ENCODE measurements at places on chromosomes 2 and 18.

DNA sequence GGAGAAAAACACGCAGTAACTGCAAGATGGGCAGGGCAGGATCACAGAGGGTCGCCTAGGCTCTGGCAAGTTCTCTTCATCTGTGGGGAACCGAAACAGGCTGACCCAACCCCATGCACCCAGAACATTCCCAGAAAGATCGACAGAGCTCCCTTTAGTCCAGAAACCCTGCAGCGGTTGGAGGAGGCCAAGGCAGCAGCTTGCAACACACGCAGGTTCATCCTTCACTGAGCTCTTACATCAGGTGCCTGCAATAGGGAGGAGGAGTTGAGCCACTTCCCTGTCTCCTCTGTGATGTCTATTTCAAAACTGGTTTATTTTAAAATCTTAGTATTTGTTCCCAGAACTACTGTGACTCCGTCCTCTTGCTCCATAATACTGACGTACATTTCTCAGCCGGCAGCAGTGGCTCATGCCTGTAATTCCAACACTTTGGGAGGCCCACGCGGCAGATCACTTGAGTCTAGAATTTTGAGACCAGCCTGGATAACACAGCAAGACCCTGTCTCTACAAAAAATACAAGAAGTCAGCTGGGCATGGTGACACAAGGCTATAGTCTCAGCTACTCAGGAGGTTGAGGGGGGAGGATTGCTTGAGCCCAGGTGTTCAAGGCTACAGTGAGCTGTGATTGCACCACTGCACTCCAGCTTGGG, 11.5 kb upstream of the SLC11A1 start:
- no peak for DNase-seq

- no peak for DNase-seq
Measured at GRCh38 chr2:151410485-151410834, 758 bp downstream of the RIF1 start.

GRCh38 chr18:32867936-32868335, 95.1 kb upstream of the KLHL14 start:
- DNase-seq, result no peak

- peak; percentile 43 for DNase-seq
Measured at GRCh38 chr2:163736433-163737189, 803 bp upstream of the FIGN start.

- no peak for DNase-seq
Measured at GRCh38 chr2:85812094-85812735, 58.4 kb downstream of the ATOH8 start.

DNA sequence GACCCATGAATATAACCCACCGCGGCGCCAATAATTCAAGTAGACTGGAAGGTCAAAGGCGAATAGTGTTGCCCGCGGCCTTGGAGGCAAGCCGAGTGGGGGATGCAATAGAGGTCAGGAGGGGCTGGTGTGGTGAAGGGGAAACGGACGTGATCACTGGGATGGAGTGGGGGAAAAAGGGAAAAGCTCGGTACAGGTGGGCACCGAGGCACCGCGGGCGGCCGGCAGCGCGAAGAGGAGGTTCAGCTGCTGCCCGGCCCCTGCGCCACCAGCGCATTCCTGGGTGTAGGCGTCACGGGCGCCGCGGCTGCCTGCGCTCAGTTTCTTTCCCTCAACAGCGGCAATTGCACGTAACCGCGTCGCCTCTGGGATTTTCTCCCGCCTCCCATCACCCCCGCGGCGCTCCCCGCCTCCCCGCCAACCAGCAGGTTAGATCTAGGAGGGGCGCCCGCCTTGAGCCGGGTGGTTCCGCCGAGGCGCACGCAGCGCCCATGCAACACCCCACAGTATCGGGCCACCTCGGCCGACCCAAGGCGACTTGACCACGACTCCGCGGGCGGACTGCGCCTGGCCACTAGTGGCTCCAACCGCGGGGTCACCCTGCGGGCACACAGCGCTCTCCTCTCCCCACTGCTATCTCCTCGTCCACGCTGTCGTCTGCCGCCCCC, 1.5 kb downstream of the RND3 start:
- peak; percentile 75 for DNase-seq

DNA sequence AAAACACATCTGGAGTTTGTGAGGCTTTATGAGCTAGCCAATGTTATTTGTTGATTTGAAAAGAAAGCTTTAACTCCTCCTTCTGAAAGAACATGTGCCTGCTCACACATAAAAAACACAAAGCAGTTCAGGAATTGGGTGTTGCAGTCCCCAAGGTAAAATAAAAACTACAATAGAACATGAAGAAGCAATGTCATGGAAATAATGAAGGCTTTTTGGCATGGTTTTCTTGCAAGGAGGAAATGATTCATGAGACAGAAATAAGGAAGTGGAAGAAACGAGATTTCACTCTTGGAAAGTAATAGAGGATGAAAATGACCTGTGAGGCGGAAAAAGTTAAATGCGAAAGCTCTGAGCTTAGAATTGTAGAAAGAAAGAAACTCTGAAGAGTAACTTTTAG, 81.1 kb downstream of the TRIB2 start:
- no peak for DNase-seq

- DNase-seq, result no peak
Measured at GRCh38 chr2:222733846-222734702, 62.6 kb downstream of the MOGAT1 start.

DNA sequence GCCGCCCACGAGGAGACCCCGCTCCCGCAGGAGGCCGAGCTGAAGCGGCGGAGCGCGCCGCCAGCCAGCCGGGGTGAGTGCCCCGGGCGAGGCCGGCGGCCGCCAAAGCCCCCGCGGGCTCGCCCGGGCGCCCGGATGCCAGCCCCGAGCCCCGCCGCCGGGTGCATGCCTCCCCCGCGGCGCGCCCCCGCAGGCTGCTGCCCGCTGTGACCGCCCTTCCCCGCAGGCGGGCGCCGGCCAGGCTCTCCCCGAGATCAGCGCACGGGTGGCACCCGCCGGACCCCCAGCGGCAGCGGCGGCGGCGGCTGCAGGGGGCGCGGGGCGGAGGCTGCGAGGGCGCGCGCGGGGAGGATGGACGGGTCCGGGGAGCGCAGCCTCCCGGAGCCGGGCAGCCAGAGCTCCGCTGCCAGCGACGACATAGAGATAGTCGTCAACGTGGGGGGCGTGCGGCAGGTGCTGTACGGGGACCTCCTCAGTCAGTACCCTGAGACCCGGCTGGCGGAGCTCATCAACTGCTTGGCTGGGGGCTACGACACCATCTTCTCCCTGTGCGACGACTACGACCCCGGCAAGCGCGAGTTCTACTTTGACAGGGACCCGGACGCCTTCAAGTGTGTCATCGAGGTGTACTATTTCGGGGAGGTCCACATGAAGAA, 470 bp downstream of the KCNF1 start:
- DNase-seq, result no peak

- no peak for DNase-seq
Measured at GRCh38 chr2:120348737-120349439, 3.0 kb downstream of the INHBB start.
